ENCODE measurements at places on chromosomes 3 and 15. TPM values are rescaled to one million over a fixed set of nuclear protein-coding genes. Genes with fewer than 3 reads are reported as not detected.

Gene ST6GAL1
- total RNA-seq = 376 TPM

Gene ROPN1
- total RNA-seq = not detected

Gene C3orf33
- 1.2 TPM for total RNA-seq

DNA sequence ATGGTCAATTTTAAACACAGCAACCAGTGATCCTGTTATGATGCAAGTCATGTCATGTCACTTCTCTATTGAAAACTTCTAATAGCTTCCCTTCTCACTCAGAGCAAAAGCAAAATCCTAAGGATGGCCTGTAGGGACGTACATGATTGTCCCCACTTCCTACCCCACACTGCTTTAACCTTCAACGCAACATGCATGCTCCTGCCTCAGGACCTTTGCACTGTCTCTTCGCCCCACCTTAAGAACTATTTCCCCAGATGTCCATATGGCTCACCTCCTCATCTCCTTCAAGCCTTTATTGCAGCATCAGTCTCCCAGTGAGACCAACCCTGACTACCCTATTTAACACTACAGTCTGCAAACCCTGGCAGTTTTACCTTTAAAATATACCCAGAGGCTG, 214.1 kb upstream of the CHRM5 start:
- no peak for DNase-seq

- DNase-seq = no peak
Measured at GRCh38 chr15:42675021-42675420, 61.9 kb downstream of the CDAN1 start.

All from liver (tissue), 10 donors.